ENCODE measurements at places on chromosomes 3 and 15. TPM values are rescaled to one million over a fixed set of nuclear protein-coding genes. Genes with fewer than 3 reads are reported as not detected.

The GPR149 gene
- not detected for total RNA-seq

The DCLK3 gene
- not detected for total RNA-seq

The GPR62 gene
- total RNA-seq = 0.07 TPM

The SKOR1 gene
- total RNA-seq = 0.07 TPM

The CASR gene
- total RNA-seq = not detected

The SH3GL3 gene
- 0.07 TPM for total RNA-seq

The CLDN18 gene
- not detected for total RNA-seq

The SOX14 gene
- total RNA-seq = not detected

The ATP13A5 gene
- not detected for total RNA-seq

The CCDC39 gene
- total RNA-seq = not detected

The RETNLB gene
- not detected for total RNA-seq

The OCA2 gene
- not detected for total RNA-seq

The SGO1 gene
- 5.4 TPM for total RNA-seq

The SCAANT1 gene
- total RNA-seq = not detected

The MYL3 gene
- not detected for total RNA-seq

The MYEF2 gene
- total RNA-seq = 31.3 TPM

Data from pulmonary artery endothelial cell (primary cell).